Activated T-cell treated with anti-CD3 and anti-CD28 coated beads, Interleukin-2, amount 50 U/mL, for 72 hours (primary cell): ENCODE measurements at places on chromosomes 2 and 18. TPM values are rescaled to one million over a fixed set of nuclear protein-coding genes. Genes with fewer than 3 reads are reported as not detected.

GRCh38 chr2:71389384-71390072 lies 57.9 kb downstream of the ZNF638 start:
- no peak for DNase-seq

GRCh38 chr2:236982693-236983455 lies 102.8 kb upstream of the COPS8 start:
- no peak for DNase-seq

- DNase-seq = peak; percentile 9
Measured at GRCh38 chr2:215619022-215619958, 183.4 kb upstream of the FN1 start.

GRCh38 chr2:15456352-15456751 lies 104.8 kb downstream of the NBAS start:
- DNase-seq = no peak

- no peak for DNase-seq
Measured at GRCh38 chr2:44686561-44686960, 254.9 kb upstream of the SIX3 start.

- DNase-seq = no peak
Measured at GRCh38 chr2:219174146-219174545, 2.6 kb downstream of the CNPPD1 start.

- no peak for DNase-seq
Measured at GRCh38 chr2:203928849-203929248, 7.7 kb upstream of the ICOS start.

DNA sequence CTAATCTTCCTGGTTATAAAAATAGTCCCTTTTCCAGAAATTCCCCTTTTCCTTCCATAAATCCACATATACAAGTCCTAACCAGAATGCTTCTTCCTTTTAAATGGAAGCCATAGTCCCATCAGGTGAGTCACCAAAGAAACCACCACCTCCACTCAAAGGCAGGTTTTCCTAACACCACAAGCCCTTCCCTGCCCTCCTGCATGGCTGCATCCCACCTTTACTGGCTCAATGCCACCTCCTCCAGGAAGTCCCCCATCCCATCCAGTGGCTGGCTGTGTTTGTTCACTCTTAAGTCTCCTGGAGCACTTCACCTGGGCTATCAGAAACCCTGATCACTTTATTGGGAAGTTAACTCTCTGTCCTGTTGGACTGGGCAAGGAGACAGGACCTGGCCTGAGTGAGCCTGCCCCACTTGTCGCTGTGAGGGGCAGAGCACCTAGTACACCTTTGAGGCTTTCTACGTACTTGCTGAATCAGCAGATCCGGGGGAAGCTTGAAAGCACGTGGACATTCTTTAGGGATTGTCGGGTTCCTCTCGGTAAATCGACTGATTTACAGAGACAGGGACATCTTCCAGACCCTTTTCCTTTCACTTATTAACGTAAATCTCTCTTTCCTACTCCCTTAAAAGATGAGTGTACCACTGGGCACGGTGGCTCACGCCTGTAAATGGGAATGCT lies 71.0 kb downstream of the NGEF start:
- DNase-seq = no peak

Gene LHCGR
- not detected for total RNA-seq

Gene TWIST2
- not detected for total RNA-seq

Gene PRSS56
- total RNA-seq = 0.39 TPM
